Foreskin keratinocyte (primary cell): ENCODE measurements at places on chromosomes 1 and 21. TPM values are rescaled to one million over a fixed set of nuclear protein-coding genes. Genes with fewer than 3 reads are reported as not detected.

The MNDA gene
- total RNA-seq, result not detected in 2 replicates

DNA sequence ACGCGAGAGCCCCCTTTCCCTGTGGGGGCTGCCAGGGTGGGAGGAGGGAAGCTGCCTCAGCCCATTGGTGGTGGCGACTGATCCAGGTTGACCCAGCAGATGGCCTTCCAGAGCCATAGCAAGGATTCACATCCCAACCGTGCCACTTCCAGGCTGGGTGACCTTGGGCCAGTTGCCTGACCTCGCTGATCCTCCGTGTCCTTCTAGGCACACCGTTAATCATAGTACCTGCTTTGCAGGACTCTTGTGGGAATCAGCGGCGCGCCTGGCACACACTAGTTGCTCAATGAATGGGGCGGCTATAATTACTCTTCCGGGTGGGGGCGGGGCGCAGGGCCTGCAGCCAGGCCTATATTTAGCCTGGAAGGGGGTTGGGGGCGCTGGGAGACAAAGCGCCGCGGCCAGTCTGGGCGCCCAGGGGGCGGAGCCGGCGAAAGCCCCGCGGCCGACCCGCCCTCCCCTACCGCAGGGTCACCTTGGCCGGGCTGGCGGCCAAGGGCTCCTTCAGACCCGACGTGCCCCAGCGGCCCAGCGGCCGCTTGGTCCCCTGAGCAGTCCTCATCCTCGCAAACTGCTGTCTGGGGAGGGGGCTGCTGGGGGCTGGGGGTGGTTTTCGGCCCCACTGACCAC is 5.1 kb downstream of the HSPB7 start:
- no peak for DNase-seq

DNA sequence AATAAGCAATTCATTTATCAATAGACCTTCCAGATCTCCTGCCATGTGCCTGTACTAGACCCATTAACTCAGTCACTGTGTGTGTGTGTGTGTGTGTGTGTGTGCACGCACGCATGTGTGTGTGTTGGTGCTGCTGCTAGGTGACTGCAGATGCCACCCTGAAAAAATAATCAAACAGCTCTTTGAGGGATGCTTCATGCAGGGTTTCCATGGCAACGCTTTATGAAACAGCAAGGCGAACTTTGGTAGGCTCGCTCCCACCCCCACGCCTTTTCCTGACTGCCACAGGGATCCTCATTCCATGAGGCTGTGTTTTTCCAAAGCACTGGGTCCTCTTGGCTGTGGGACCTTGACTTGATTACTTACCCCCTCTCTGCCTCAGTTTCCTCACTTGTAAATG is 94.0 kb downstream of the HMGB4 start:
- no peak for DNase-seq

GRCh38 chr1:178052650-178053461 is 41.0 kb upstream of the RASAL2 start:
- DNase-seq, result no peak

DNA sequence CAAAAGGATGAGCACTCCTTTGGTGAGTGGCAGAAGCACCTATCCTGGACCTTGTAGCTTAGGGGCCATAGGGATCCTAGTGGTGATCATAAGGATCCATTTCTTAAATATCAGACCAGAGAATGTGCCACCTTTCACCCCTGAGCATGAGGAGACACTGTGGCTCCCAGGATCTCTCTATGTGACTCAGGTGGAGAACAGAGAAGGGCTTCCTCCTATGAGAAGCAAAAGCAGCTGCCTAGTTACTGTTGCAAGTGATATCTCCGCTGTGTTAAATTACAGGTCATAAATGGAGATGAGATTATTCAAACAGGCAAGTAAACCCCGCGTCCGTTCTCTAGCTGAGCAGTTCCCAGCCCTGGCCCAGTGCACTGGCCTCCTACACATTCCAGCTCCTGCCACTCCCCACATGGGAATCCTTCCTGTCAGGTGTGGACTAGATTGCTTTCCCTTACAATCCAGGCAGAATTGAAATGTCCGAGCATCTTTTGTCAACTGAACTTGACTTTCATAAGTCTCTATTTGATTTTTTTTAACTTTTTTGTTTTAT is 26.3 kb downstream of the CLEC20A start:
- DNase-seq, result peak; percentile 54

DNA sequence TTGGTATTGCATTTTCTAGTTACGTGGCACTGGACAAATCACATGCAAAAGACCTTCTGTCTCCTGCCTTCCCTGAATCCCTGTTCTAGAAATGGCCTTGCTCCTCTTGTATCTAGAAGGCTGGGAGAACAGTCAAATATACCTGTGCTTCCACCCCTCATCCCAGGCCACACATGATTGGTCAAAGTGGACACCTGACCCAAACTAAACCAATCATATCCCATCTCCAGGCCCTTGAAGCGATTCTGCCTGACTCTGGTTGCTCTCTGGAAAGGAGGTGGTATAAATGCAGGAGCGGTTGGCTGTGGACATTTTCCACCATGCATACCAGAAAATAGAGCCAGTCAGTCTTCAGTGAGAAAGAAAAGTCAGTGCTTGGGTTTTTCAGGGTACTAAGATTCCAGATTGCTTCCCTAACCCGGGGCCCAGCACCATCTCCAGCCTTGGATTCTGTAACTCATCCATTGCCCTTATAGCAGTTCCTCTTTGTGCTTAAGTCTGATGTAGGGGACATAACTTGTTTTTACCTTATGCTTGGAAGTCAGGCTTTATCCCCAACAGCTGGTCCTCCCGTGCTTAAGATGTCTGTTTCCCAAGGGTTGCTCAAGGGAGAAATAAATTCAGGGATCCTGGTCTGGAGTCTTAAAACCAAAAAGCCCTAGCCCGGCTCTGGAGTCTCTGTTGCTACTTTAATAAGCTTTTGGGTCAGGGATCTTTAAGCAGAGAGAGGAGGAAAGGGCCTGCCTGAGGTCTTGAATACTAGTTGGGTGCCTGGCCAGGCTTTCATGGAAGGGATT is 7.7 kb upstream of the PHC2 start:
- DNase-seq, result no peak

DNA sequence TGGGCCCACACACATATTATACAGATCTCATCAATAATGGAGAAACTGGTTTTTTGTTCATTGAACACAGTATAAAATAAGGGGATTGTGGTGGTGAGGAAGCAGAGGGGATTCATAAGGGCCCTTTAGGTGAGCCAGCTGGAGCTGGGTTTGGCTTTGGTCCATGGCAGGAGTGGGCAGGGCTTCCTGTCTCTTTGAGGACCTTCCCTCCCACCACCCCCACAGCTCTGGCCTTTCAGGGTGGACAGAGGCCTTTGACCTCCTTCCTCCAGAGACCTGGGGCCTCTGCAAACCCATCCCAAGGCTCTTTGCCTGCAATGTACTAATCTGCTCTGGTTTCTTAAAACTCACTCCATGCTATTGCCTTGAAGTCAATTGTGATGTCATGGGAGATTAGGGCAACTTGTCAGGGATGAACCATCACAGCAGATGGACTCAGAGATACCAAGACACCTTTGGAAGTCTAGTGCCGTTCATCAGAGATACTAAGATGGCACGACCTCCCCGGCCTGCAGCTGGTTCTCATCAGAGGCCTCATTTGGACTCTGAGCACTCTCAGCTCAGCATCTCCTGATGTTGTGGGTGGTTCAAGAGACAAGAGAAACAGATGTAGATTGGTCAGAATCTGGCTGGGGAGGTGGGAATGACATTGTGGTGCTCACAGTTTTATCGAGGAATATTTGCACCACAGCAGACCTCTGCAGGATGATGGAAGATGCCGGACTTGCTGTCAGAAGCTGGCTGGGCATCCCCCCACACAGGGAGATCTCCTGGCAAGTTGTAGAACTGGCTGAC is 37.9 kb downstream of the LHX4 start:
- DNase-seq, result no peak

DNA sequence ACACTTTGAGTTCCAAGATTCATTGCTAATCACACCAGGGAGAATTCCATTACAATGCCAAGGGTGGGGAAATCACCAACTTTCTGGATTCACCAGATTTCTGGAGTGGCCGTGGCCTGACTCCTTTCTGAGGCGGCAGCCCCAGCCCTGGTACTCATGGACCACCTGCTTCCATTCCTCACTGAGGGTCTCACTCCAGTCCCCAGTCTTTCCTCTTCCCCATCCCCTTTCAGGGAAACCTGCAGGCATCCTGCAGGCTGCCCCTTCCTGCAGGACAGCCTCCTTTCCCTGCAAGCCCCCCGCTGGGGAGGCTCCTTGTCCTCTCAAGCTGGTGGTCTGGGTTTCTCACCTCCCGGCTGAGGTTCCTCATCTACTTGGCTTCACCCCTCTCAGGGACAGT is 12.7 kb upstream of the CDK18 start:
- DNase-seq, result no peak

DNA sequence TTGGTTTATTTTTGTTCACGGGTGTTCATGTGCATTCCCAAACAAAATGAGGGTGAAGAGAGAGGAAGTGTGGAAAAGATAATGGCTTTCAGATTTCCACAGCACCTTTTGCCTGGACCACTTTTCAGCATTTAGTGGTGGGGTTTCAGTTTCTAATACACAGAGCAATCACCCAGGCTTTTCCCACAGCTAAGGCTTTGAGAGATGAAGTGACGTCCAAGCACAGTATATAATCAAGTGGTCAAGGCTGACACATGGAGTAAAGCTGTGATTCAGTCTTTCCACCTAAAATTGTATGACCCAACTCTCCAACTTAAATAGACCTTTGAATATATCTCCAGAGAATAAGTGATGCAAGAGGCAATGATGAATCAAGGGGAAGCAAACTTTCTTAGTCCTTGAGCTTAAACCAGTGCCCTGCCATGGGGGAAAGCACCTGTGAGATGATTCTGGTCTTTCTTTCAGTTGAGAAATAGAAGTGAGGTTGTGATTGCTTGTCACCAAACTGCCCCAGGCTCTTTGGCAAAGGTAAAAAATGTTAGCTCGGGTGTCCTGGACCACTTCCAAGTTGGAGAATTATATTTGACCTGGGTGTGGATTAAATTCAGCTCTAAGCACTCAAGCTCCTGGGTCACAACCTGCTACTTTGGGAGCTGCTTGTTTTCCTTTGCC is 2.4 kb upstream of the PIK3R3 start:
- peak; percentile 61 for DNase-seq

The KIRREL1 gene
- total RNA-seq, result 73.1 and 81.4 TPM in 2 replicates

DNA sequence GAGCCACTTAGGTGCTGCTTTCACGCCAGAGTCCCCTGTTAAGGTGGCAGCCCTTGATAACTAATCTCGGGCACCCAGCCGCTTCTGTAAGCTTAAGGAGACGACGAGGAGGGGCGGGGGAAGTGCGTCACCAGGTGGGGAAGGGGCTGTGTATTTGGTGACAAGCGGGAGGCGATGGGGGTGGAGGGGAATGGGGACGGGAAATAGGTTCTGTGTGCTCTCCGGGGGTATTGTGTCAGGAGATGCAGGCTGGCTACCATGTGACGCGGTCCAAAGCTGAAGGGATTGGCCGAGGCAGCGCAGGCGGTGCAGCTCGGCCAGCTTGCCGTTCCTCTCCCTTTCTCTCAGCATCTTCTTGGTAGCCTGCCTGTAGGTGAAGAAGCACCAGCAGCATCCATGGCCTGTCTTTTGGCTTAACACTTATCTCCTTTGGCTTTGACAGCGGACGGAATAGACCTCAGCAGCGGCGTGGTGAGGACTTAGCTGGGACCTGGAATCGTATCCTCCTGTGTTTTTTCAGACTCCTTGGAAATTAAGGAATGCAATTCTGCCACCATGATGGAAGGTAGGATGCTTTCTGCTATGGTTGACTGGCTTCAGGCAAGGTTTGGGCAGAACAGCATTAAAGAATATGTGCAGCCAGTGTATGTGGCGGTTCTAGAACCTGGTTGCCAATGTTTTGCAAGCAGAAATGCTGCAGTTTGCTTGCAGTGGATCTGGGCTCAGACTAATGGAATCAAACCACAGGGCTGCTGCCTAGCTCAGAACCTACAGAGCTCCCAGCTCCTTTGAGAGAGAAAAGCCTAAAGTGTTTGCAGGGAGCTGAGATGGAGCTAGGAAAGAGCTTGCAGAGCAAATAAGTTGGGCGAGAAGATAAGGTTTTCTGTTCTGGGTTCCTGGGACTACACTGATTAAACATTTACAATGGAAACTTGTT is at the start of gene SGIP1:
Gene SGIP1, plus strand, starts transcription at position 350 of the 937 bp plus-strand sequence. Its CDS starts 206 bp downstream, at position 556.
- DNase-seq, result no peak

The CFHR3 gene
- total RNA-seq, result not detected in 2 replicates

The TNFAIP8L2 gene
- not detected in 2 replicates for total RNA-seq

- no peak for DNase-seq
Observed at GRCh38 chr1:209134001-209134400, 449.5 kb upstream of the CAMK1G start.

The UBL4B gene
- total RNA-seq, result not detected in 2 replicates

DNA sequence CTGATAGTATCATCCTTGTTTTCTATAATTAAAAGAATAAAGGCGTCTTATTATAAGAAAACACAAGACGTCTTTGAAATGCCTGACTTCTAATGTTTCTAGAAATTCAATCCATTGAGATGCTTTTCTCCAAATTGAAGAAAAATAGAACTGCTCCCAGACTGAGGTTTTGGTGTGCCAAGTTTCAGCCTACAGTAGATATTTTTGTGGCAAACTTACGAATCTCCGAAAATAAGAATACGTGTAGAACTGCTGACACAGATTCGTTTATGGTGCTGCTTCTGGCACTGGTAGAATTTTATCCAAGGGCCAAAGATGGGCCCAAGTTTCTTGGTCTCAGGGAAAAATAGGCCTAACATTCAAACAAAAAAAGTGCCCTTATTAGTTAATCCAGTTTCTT is 554.5 kb upstream of the NR5A2 start:
- no peak for DNase-seq

The AMY1A gene
- not detected in 2 replicates for total RNA-seq

- DNase-seq, result no peak
Observed at GRCh38 chr1:18256282-18257235, 149.0 kb downstream of the IGSF21 start.

DNA sequence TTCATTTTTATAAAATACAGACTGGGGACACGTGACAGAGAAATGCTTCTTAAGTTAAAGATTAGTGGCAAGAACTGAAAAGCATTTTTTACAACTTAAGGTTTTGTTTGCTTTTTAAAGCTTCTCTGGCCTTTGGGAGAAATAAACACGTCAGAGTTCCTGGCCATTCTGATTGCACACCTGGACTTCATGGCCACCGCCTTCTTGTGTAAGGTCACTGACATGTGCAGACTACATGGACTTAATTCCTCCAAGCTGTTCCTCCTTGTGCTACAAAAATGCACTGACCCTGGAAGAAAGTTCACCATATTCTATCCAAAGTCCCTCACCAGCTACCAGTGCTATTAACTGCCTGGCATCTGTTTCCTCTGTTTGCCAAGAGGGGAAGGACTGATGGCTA is 56.1 kb downstream of the GADD45A start:
- no peak for DNase-seq

DNA sequence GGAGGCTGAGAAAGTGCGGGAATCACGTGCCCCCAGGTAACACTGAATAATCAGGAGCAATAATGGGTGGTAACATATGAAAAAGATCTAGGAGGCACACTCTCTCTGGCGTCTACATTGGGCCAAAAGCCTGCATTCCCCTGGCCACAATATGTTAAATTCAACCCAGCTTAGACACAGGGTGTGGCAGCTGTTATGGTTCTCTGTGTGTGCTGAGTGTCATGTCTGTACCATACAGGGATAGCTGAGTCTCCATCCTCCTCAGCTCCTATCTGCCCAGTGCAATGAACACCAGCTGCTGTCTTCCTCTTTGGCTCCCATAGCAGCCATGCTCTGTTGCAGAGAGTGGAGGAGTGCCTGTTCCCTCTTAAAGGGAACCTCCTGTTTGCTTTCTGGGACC is 14.3 kb downstream of the S100A11 start:
- no peak for DNase-seq

- DNase-seq, result no peak
Observed at GRCh38 chr1:53480678-53481077, 21.5 kb downstream of the DMRTB1 start.
